COR-L47 (cell line): ENCODE measurements at places on chromosomes 3 and 15.

DNA sequence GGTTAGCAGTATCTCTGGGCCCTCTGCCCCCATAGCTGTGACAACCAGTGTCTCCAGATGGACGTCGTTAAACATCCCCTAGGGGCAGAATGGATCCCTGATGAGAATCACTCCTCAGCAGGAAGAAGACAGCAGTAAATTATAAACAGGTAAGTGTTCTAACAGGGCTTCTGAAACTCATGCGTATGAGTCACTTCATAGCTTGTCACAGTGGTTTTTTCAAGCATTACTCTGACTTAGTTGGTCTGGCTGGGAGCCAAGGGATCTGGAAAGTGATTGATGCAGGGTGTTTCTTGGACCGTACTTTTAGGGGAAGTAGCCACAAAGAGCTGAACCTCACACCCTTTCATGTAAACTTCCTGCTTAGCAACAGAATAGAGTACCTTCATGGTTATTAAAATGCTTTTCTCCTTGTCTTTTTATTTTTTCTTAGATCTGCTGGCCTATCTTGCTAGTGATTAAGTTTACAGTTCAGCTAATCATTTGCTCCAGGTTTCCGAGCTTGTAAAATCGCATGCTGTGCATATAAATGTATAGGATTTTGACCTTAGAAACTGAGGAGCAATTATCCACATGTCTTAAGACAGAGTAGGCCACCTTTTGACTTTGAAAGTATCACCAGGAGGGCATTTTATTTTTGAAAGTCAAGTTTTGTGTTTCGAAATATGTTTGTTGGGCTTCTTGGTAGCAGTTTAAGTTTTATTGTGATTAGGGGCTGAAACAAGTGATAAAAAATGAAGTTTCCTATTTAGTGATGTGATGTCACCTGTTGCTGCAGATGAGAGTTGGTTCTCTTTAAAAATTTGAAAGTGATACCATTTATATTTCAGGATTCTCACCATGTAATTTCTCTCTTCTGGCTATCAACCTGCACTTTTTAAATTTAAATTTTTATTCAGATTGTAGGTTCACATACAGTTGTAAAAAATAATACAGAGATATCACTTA is 333.9 kb downstream of the PTPRG start:
- DNase-seq, result no peak

DNA sequence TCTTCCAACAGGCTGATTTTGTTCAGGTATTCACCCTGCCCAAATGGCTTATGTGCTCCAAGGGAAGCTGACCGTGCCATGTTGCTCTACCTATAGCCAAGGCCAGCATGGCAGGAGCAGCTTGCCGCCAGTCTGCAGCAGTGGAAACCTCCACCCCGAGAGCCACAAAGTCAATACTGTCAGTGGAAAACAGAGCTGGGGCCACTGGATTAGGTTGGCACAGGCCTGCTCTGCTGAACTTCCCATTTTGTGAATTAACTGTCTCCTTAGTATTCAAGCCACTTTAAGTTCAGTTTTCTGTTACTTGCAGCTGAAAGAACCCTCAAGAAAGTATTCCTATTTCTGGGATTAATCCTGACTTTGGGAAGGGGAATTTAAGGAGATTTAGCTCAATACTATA is 63.8 kb upstream of the XCR1 start:
- DNase-seq, result no peak

DNA sequence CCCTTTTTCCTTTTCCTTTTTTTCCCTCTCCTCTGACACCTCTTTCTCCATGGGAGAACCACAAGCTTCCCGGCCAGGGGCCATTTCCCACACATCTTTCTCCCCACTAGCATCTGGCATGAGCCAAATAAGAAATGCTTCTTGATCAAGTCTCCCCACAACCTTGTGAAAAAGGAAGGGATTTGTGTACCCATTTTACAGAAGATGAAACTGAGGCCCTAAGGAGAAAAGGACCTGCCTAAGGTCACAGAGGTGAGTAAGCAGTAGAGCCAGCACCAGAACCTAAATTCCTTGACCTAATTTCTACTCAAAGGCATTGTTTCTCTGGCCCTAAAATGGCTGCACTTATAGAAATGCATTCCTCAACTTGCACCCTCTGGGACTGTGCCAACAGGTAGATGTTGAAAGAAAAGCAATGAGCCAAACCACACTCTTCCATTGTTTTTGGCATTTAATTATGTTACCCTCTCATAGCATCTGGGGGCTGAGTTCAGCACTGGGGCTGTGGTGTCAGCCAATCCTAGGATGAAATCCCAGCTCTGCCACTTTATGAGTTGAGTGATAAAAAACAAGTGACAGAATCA is 81.7 kb upstream of the TLE3 start:
- no peak for DNase-seq

GRCh38 chr3:156509189-156510174 is 45.4 kb downstream of the SSR3 start:
- DNase-seq, result peak; percentile 50

GRCh38 chr3:197296545-197296944 is 1.9 kb downstream of the DLG1 start:
- DNase-seq, result no peak

- no peak for DNase-seq
These were observed 234.0 kb downstream of the RBMS3 start for GRCh38 chr3:29514912-29515311.

DNA sequence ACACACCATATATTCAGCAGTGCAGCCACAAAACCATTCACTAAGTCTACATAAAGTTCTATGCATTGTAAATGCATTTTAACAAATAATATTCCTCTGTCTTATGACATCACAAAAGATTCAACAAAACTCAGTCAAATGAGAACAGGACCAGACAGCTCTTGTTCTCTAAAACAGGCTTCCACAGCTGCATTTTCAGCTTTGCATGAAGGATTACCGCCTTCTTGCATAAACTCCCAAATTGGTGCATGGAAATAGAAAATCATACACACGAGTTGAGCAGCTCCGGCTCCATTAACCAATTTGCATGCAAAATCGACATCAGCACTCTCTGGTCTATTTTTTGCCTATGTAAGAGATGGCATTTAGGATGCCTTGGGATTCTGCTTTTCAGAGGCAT is 66.4 kb downstream of the RFTN1 start:
- no peak for DNase-seq

DNA sequence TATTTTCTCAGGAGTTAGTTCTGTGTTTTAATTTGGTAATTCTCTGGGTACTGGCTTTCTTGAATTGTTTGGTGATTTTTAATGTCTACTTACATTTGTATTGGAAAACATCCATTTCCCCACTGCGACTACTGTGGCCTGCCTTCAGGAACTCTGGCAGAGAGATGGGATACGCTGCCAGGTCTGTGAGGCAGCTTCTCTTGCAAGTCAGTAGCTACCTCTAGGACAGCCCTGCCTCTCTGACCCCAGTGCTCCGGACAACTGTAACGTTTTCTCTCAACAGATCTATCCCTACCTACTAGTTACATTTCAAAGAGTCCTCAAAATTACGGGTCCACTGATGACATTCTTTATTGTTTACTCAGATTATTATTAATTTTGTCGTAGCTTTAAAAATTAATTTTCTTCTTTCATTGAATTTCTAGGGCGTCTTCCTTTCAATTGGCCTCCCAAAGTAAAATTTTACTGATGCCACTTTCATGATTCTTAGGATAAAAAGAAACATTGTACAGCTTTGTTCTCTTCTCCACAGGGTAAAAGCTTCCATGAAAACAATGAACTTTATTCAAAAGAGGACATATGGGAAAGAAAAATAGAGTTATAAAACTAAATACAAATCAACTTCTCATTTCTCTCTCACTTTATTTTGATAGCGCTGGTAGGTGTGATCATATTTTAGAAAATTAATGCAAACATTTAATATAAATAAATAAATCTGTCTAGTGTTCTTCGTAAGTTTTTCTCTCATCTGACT is 123.2 kb upstream of the GOLGA8J start:
- DNase-seq, result no peak

GRCh38 chr15:64624242-64624641 is 151.1 kb downstream of the RBPMS2 start:
- no peak for DNase-seq

DNA sequence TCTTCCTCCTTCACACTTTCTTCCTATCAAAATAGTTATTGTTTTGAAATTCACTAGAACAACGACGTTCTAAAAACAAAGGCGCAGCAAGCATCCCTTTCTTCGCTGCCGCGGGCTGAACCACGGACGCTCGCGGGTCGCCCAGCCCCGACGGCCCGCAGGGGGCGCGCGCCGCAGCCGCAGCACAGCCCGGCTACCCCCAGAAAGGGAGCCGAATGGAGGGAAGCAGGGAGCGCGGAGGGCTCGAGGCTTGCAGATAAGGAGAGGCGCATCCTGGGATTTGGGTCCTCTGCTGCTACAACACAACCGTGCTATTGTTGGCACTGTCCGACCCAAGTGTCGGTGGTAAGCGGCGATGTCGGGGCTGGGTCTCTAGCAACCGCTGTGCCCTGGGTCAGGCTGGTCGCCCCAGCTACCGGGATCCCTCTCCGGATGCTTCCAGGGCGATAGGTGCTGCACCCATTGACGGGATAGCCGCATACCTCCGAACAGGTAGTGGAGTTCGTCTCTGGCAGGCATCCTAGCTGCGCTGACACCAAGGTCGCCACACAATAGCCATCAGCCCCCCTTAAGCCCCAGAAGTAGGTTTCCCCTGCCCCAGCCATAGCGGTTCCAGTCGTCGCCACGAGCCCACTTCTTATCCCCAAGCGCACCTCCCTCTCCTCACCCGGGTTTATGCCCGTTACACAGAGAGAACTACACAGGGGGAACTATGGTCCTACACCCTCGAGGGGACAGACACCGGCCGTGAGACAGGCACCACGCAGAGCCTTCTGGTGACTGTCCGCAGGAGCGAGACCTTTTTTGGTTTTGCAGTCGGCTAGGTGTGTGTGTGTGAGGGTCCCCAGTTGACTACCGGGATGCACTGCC is 6.0 kb downstream of the ONECUT1 start:
- no peak for DNase-seq

DNA sequence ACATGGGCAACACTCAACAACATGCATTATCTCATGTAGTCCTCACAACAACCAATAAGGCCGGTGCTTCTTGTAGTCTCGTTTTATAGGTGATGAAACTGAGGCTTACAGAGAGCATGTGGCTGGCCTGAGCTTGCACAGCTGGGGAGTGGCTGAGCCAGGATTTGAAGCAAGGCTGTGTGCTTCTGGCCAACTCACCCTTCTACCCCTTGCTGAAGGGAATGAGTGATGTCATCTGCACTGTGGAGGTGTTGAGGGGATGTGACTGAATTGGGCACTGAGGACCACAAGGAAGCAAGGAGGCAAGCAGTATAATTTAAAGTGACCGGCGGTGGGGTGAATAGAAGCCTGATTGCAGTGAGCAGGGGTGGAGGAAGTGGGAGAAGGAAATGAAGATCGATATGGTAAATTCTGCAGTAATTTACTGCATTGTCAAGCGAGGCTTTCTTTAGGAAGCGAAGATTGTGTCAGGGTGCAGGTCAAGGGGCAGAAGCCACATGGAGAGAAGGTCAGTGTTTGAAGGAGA is 62.3 kb downstream of the MINAR1 start:
- DNase-seq, result no peak

GRCh38 chr3:148006508-148006907 is 597.3 kb downstream of the ZIC1 start:
- DNase-seq, result no peak

DNA sequence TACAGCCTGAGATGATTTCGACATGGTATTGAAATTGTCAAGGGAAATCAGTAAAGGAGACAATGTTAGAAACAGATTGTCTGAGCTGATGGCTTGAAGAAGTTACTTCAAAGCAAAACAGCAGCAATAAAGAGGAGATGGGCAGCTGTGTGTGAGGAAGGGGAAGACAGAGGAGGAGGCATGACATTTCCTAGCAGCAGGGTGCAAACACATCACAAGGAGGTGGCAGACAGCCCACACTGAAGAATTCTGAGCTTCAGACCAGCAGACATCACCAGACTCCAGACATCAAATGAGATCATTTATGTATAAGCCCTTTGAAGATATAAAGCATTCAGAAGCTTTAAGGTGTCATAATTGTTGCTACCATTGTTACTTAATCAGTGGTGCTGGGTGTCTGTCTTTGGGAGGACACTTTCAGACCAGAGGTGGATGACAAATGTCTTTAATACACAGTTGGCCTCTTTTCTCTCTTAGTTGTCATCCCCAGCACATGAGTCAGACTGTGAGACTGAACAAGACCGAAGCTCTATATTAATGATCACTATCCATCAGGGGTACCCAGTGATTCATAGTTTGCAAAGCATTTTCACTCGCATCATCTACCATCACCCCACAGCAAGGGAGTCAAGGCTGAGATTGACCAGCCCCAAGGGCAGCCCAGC is 203.9 kb downstream of the MINAR1 start:
- DNase-seq, result no peak

- no peak for DNase-seq
These were observed 1.2 kb downstream of the LHFPL4 start for GRCh38 chr3:9552252-9552999.

- no peak for DNase-seq
These were observed 89.4 kb upstream of the ABHD17C start for GRCh38 chr15:80605591-80606150.

GRCh38 chr3:36957862-36958686 is 13.2 kb upstream of the TRANK1 start:
- DNase-seq, result no peak

DNA sequence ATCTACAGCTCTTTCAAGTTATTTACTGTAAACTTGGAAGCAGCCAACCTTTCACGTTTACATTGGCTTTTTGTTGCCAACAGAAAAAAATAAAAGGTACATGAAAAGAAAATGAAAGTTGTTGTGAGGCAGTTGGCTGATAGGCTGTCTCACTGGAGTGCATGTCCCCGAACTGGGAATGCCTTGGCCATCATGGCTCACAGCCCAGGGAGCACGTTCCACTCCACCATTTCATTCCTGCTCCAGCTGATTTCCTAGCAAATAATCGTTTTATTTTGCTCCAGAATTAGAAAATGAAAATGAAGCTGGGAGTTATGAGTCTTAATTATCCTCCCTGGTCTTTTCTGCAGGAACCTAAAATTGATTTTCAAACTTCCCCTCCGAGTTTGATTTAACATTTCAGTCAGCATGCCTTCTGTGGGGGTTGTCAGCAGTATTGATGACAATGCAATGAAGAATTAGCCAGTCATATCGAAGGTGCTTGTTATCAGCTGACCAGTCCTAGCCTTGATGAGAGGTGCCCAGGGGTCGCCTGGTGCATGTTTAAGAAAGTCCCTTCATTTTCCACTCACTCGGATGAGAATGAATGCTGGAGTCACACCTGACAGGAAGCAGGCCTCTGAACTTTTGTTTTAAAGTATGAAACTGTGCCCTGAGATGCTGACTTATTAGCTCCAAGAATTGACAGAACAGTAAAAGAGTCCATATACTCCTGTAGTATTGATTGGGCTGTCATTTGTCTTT is 293.7 kb upstream of the TRIM42 start:
- DNase-seq, result peak; percentile 57
